Hematopoietic multipotent progenitor cell treated with erythropoietin and hydrocortisone succinate and interleukin-3 and kit ligand, for 8 days (in vitro differentiated cells): ENCODE measurements at places on chromosomes 16 and 17.

DNA sequence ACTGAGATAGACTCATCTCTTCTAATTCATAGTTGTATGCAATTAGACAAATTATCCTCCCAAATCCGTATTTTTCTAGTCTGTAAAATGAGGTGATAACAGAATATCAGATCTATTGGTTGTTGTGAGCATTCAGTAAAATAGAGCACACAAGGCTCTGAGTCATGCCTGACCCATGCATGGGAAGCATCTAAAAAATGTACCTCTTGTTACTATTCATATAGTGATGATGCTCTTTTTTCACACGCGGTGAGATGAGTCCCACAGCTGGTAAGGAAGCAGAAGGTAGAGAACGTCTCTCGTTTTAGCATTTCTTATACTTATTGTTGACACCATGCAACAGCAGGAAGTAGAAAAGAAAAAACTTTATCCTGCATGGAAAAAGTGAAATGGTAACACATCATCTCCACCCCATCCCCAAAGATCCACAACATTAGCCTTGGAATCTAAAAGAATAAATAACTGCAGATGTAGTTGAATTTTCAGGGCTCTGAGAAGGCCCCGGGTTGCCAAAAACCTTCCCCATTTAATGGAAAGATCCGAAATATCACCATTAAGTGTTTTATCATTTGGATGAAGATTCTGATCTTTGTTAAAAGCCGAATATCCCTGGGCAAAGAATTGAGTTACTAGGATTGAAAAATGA is 215.6 kb downstream of the TMEM114 start:
- no peak for DNase-seq

DNA sequence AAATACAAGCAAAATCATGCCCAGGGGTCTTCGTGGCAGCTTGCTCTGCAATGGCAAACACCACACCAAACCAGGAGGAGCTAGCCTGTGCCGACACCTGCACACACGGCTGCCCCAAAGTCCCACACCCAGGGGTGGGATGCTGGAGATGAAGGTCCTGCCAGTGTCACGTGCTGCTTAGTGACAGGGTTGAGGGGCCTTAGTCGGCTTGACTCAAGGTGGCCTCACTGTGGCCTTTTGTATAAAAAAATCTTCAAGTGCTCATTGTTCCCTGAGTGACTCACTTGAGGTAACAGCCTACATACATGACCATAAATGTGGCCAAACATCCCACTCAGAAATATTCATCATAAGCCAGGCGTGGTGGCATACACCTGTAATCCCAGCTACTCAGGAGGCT is 7.3 kb downstream of the TRIM65 start:
- DNase-seq = no peak

DNA sequence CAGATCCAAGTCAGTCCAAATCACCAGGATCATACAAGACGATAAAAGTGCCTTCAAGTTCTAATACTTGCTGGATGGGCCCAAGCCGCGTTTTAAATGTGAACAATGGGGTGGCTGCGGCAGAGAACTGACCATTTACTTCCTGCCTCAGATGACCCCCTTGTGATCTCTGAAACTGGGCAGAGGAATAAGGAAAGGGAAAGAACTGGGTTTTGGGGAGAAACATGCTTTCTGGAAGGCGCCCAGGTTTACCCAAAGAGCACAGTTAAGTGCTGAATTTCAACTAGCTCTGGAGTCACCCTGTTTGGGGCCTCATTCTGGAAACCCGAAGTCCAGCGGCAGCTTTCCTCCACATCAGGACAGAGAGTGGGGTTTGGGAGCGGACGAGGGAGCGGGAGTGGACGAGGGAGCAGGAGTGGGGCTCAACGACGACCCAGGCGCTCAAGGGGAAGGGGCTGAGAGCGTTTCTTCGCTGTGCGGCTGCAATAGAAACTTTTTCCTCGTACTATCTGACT is 1.6 kb downstream of the FAM20A start:
- DNase-seq = no peak

- peak; percentile 35 for DNase-seq
Observed at GRCh38 chr17:77892469-77893143, 65.9 kb upstream of the TNRC6C start.

- no peak for DNase-seq
Observed at GRCh38 chr17:74185571-74186185, 17.8 kb upstream of the RPL38 start.

- DNase-seq = no peak
Observed at GRCh38 chr17:9230346-9230745, 209.0 kb downstream of the NTN1 start.

GRCh38 chr17:36730857-36731490 is 129.6 kb downstream of the MRM1 start:
- DNase-seq = peak; percentile 51

DNA sequence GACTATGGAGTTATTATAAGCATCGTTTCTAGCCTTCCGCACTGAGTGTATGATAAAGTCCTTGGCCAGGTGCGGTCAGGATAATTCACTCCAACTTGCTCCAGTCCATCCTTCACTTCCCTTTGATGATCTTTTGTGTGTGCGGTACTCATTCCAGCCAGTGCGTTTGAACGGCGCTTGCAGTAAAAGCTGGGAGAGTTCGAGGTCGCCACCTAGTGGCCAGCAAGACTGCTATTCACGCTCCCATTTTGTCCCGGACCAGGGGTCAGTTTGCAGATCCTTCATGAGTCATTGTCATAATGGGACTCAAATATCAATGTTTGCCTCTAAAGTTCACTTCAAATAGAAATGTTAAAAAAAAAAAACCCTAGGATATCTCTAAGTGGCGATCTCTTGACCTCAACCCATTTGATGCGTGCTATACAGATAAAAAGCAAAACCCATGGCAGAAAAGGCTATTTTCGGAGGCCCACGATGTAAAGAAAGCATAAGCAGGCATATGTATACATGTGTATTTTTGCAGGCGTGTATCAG is 417.1 kb downstream of the TMEM114 start:
- DNase-seq = peak; percentile 82

DNA sequence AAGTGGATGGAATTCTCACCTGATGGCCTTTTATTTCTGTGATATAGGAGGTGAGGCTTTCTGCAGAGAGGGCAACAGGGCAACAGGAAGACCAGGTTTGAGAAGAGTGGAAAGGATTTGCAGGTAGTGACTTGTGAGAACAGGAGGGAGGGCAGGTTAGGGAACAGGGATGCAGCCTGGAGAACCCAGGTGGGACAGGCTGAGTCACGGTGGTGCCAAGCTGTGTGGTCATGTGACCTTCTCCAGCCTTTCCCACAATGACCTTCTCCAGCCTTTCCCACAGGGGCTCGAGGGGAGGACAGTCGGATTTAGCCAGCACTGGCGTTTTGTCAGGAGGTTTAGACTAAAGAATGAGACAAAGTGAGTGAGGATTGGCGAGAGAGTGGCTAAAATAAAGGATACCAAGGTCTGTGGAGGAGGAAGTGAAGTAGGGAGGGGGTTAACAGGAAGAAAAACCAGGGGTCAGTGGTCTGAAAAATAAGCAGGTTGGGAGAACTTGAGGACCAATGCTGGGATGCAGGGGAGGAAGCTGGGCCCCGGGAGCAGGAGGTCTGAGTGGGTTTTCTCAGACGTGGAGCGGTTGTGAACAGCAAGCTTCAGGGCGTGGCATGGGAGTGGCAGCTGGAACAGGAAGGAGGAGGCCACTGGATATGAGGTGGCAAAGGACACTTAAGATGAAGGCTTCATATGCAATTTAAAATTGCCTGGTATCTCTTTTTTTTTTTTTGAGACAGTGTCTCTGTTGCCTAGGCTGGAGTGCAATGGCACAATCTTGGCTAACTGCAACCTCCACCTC is 37.7 kb downstream of the DNAH2 start:
- DNase-seq = no peak

DNA sequence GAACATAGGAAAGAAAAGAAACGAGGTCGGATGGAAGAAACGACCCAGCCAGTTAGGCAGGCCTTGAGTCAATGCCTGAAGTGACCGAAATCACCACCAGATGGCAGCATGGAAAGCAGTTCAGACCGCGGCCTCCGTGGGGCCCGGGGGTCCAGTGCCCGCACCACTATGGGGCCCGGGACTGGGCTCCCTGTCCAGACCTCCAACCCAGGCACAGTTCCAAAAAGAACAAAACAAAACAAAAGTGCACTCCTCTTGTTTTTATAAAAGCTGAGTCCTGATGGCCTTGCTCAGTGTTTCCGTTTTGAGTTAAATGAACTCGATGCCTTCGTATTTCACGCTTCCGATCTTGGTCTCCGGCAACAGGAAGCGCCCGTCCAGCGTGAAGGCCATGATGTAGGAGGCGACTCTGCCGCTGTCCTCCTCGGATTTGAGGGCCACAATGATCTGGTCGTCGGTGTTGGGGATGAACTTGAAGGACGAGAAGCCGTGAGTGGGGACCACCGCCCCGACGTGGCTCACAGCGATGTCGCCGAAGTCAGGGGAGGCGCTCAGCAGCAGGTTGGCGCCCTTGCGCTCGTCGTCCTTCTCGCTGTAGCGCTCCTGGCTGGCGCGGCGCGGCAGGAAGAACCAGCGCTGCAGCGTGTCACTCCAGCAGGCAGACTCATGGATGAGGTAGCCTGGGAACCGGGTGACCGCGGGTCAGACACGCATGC is 13.7 kb upstream of the LGALS3BP start:
- peak; percentile 58 for DNase-seq

GRCh38 chr16:35751191-35751941 is 2292.0 kb downstream of the TP53TG3F start:
- no peak for DNase-seq

GRCh38 chr17:34601416-34601815 is 22.0 kb downstream of the TMEM132E start:
- DNase-seq = no peak

DNA sequence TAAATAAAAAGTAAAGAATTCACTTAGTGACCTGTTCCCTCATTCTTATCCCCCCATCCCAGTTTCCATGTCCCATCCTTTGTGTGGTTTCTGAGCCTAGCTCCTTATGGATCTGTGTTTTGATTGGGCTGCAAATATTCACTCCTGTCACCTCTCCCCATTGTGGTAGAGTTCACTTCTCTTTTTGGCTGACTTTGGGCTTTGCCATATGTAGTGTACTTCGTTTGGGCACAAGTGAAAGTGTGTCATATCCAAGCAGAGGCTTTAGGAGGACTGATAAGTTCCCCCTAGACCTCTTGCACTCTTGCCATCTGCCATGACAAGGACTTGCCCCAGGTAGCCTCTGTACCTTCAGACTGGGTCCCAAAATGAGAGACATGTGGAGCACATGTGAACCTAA is 13.0 kb upstream of the DHRS7B start:
- no peak for DNase-seq

GRCh38 chr17:81845881-81846742 is 11.3 kb upstream of the PPP1R27 start:
- no peak for DNase-seq

DNA sequence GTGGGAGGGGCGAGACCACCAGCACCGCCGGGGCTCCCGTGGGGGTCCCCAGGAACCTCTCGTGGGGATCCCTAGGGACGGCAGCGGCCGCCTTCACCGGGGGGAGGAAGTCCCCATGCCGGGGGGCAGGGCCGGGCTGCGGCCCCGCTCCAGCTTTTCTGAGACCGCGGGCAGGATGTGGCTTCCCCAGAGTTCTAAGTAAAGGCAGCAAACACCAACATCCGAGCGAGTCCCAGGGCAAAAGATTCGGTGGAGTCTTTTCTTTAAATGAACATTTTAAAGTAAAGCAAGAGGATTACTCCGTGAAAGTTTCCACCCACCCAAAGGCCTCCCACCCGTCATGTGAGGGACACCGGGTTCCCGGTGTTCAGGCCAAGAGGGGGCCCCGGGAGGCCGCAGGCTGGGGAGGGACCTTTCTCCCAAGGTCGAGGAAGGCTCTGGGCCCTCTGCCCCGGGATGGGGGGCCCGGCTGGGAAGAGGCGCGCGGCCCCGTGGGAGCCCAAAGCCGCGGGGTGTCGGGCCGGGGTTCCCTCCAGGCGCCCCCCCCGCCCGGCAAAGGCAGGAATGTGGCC is 137.2 kb upstream of the RPH3AL start:
- DNase-seq = peak; percentile 44

- DNase-seq = no peak
Observed at GRCh38 chr17:30922235-30923030, 688 bp downstream of the ADAP2 start.

DNA sequence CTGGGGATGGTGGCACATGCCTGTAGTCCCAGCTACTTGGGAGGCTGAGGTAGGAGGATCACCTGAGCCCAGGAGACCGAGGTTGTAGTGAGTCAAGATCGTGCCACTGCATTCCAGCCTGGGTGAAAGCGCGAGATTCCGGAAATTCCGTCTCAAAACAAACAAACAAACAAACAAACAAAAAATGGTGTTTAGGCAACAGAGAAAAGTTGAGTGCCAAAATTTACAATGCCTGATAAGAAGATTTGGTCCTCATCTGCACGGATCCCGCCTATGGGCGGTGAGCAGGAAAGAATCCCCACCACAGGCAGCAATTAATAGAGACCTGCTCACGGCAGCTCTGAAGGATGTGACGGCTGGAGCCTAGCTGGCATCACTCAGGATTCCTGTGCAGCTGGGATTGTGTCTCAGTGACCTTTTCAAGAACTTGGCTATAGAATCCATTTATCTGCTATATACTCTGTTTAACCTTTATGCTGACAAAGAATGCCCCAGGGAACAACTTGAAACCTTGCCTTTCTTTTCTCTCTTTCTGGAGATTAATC is 14.0 kb upstream of the TEX2 start:
- DNase-seq = no peak

GRCh38 chr17:80352216-80352895 is 62.6 kb upstream of the ENDOV start:
- no peak for DNase-seq

- no peak for DNase-seq
Observed at GRCh38 chr16:84502581-84502980, 1.9 kb downstream of the MEAK7 start.

DNA sequence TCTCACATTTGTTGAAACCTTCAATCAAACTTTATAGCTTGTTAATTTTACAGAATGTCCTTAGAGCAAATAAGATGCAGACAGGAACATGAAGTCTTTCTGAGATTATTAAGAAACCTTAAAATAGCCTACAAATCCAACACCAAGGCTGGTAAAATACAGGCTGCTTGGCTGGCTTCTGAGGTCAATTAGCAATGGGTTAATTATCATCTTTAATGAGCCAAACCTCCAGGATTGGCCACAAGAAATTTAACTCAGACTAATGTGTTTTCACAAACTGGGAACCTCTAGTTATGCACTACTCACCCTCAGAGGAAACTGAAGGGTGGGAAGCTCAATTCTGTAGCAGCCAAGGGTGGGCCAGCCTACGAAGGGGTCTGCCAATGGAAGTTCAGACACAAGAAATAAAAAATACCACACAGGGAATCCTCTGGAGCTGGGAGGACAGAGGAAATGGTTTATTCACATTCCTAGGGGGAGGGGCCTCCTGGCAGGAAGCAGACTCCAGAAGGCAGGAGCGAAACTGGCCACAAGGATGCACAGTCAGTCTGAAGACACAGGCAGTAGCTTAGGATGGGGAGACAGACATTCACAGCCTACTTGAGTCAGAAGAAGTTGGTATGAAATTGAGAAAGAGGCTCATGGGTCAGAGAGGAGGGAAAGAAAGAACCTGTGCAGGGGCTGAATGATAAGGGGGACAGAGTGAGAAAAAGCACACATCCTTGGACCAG is 36.1 kb downstream of the HIC1 start:
- DNase-seq = no peak

GRCh38 chr17:17275971-17276370 is 5.1 kb downstream of the COPS3 start:
- DNase-seq = no peak
